Left kidney (tissue), 8 donors: ENCODE measurements at places on chromosomes 3 and 15.

DNA sequence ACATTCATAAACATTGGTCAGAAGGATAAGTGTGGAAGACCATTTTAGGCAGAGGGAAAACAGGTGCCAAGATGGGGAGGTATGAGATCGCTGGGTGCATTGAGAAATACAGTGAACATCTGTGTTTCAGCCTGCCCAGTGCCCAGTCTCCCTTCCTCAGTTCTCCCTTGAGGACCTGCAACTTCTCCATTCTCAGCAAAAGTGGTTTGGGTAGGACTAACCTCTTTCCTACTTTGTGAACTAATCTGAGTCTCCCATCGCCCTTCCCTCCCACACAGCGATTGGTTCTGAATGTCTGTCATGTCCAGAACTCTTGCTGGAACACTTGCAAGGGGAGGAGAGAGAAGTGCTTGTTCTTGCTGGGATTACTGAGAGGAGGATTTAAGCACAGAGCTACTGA is 10.9 kb upstream of the CCNL1 start:
- no peak for DNase-seq

DNA sequence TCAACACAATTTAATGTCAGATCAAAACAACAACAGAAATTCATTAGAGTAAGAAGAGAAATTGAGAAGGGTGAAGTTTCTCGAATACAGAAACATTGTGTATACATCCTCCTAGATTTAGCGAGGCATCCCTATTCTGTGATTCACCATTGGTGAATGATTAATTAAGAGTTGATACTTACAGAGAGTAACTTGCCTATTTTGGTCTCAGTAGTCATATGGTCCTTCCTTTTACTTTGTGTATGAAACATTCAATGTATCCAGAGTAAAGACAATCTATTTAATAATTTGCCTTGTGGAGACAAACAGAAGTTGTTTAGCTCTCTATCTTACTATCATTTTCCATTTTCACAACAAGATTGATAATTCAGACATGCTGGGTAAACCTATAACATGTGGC is 432.0 kb downstream of the ZPLD1 start:
- no peak for DNase-seq

DNA sequence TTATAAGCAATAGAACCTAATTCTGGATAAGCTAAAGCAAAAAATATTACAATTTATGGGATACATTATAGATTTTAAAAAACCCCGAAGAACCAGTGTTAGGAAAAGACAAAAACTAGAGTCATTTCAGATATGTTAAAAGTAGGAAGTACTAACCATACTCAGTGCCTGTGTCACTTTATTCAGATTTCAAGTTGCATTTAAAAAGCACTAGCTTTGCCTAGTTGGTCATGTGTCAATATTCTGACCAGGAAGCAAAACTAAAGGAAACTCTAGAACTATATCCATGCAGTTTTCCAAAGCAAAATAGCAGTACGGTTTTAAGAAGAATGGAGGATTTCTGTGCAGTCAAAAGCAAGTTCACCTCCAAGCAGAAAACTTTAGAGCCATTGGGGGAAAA is 88.4 kb downstream of the RAP2B start:
- DNase-seq = no peak

GRCh38 chr3:141784531-141784930 is 21.3 kb downstream of the GRK7 start:
- DNase-seq = no peak

GRCh38 chr15:84598250-84598649 is 2.6 kb upstream of the ZSCAN2 start:
- no peak for DNase-seq

GRCh38 chr3:105483476-105483875 is 116.8 kb downstream of the ALCAM start:
- no peak for DNase-seq
